Memory B cell (primary cell): ENCODE measurements at places on chromosomes 3 and 15.

DNA sequence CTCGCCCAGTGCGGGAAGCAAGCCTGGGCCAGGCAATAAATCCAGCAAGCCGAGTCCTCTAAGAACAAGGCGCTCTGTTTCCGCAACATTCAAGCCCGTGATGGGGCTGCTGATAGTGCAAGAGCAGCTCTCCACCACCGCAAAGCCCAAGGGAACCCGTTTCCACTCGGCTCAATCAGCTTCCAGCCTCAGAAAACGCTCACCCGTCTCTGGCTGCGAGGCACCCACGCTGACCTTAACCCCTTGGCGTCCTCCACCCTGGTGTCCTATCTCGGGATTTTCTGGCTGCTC lies 17.8 kb downstream of the SPATA12 start:
- peak overlapping the region; percentile 71 for H3K4me3 ChIP-seq
- H3K36me3 ChIP-seq: no peaks in the 10 kb centered on the region
- peaks cover 36% of the 10 kb centered on the region for H3K27me3 ChIP-seq

- DNase-seq: no peak
- no peak overlapping the region for H3K4me3 ChIP-seq
- H3K36me3 ChIP-seq: no peaks in the 10 kb centered on the region
- H3K27ac ChIP-seq: no peak overlapping the region
- peaks cover 3% of the 10 kb centered on the region for H3K27me3 ChIP-seq
These were observed 323.6 kb upstream of the CTDSPL start for GRCh38 chr3:37537914-37538691.

- no peak overlapping the region for H3K4me3 ChIP-seq
- H3K4me1 ChIP-seq: peaks cover 53% of the 10 kb centered on the region
- DNase-seq: no peak
- H3K27ac ChIP-seq: peak overlapping the region; percentile 26
These were observed 11.9 kb downstream of the ANP32A start for GRCh38 chr15:68808770-68809169.

DNA sequence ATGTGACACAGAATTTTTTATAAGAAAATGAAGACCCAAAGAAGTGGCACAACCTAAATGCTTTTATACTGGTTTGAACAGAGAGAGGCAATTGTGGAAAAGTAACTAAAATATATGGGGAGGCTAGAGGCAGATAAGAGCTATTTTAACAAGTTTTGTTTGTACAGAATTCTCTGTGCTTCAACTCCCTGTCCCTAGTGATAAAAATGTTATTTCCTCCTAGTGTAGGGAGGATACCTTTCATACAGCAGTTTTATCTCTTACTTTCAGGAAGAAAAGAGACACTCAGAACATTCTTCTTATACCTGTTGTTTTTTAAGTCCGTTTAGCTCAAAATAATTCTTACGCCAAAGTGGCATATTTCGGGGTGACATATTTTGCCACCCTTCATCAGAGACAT lies 21.2 kb upstream of the ZNF639 start:
- peaks cover 1% of the 10 kb centered on the region for H3K36me3 ChIP-seq
- peaks cover 2% of the 10 kb centered on the region for H3K4me1 ChIP-seq
- no peak for DNase-seq
- H3K27me3 ChIP-seq: no peaks in the 10 kb centered on the region
- H3K27ac ChIP-seq: no peak overlapping the region

- H3K27me3 ChIP-seq: peaks cover 4% of the 10 kb centered on the region
- H3K27ac ChIP-seq: no peak overlapping the region
- H3K4me3 ChIP-seq: no peak overlapping the region
These were observed 28.8 kb downstream of the ACAA1 start for GRCh38 chr3:38107911-38108648.

DNA sequence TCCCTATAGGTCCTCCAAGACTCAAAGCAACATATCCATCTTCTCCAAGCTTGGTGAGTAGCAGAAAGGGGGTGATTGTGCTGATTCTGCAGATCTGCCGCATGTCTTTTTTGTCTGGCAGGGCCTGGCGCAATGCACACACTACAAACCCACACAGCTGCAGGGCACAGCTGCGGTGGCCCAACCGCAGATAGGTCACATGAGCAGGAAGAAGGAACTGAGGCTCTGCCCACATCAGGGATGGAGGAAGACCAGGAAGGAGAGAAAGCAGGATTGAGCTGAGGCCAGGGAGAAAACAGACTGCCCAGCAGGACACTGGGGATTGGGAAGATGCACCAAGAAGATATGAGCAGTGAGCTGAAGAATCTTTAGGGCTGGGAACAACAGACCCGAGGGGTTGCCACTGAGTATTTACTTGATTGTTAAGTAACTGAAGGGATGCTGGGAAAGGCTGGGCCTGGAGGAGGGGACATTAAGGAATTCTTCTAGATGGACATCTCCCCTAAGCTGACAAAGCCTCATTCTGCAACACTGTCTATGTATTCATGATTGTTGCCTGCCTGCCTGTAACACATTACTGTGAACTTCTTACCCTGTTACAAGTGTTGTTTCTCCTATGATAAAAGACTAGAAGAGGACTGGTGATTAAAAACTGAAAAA lies 126.7 kb downstream of the MYLK start:
- H3K27me3 ChIP-seq: peaks cover 3% of the 10 kb centered on the region
- no peaks in the 10 kb centered on the region for H3K36me3 ChIP-seq
- no peak for DNase-seq
- no peak overlapping the region for H3K4me3 ChIP-seq
- H3K27ac ChIP-seq: no peak overlapping the region

DNA sequence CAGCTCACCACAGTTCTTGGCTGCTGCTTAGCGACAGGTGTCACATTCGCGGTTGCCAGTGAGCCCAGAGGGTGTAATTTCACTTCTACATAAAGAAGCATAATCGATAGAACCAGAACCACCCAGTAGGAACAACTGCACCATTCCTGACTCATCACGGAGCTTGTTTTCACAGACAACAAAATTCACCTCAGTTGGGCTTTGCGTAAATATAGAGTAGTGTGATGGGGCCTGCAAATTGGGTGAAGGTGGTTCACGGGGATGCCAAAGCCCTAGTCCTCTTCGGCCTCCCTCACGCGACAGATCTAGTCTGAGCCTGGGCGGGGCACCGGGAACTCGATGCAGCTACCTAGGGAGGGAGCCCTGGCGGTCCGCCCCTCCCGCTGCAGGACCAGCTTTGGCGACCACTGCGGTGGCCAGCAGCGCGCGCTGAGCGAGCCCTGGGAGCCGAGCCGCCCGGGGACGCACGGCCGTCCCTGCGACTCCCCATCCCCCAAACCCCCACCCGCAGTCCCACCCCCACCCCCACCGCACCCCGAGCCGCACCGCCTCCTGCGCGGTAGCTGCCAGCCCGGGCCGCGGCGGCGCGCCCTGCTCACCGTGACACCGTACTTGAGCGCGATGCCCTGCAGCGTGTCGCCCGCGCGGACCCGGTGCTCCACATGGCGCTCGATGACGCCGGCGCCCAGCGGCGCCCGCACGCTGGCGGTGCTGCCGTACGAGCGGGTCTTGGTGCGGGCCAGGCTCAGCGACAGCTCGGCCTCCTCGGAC lies 519 bp downstream of the LYSMD2 start:
- H3K4me3 ChIP-seq: peak overlapping the region; percentile 88
- peak overlapping the region; percentile 86 for H3K27ac ChIP-seq
- peaks cover 49% of the 10 kb centered on the region for H3K4me1 ChIP-seq

DNA sequence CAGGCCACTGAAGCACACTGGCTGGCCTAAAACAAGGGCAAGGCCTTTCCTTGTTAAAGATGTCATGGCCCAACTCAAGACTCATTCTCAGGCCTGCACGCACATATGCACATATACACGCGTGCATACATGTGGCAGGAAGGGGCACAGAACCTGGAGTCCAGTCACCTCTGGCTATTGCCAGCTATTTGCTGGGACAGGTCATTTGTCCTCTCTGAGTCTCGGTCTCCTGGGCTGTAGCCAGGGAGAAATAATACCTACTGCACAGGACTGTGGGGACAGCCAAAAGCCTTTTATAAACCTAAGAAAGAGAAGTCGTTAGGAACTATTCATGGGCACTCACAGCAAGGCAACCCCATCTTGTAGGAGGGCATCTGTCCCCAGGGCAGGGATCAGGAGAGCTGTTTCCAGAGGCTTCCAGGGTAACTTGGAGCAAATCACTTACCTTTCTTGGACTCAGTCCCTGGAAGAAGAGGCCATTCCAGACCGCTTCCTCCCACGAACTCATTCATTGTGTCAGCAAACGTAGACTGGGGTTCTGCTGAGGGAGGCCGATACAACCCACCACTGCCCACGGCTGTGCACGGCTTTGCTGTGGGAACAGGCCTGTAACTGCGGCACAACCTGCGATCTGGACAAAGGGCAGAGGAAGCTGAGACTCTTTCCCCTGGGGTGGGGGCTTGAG lies 41.1 kb upstream of the RHO start:
- no peak overlapping the region for H3K27ac ChIP-seq
- H3K27me3 ChIP-seq: no peaks in the 10 kb centered on the region
- H3K4me3 ChIP-seq: no peak overlapping the region
- H3K36me3 ChIP-seq: peaks cover 9% of the 10 kb centered on the region

DNA sequence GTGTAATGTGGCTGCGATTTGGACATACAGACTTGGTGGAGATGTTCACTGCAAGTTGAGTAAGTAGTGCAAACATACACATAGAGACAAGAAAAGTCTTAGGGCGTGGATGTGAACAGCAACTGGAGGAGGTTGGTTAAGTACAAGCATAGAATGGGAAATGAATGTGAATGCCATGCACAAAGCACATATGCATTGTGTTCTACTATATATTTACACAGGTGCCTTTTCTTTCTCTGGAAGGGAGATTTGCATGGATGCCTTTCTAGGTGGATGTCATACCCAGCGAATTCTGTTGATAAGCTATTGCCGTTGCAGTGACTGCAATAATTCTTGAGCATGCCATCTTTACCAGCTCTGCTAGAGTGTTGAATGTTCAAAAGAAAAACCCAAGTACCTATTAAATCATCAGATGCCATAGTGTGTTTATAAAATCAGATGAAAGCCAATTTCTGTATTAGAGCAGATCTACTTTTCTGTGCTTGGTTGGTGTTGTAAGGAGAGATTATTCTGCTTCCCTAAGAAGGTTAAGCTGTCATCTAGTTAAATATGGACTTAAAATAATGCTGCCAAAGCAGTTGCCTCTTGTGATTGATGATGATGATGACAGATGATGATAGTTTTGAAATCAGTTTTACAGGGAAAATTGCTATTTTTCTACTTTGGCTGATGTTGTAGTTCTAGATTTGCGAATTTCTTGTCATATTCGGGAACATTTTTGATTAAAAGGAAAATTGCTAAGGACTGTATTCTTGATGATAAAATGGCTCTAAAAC lies 148.4 kb downstream of the CNTN4 start:
- H3K4me1 ChIP-seq: no peaks in the 10 kb centered on the region
- H3K36me3 ChIP-seq: no peaks in the 10 kb centered on the region
- no peaks in the 10 kb centered on the region for H3K27me3 ChIP-seq
- no peak for DNase-seq
- no peak overlapping the region for H3K4me3 ChIP-seq
- no peak overlapping the region for H3K27ac ChIP-seq

- H3K36me3 ChIP-seq: no peaks in the 10 kb centered on the region
- DNase-seq: no peak
- H3K4me3 ChIP-seq: no peak overlapping the region
- no peaks in the 10 kb centered on the region for H3K27me3 ChIP-seq
- no peak overlapping the region for H3K27ac ChIP-seq
These were observed 245.2 kb downstream of the NFKBIZ start for GRCh38 chr3:102094506-102094905.

DNA sequence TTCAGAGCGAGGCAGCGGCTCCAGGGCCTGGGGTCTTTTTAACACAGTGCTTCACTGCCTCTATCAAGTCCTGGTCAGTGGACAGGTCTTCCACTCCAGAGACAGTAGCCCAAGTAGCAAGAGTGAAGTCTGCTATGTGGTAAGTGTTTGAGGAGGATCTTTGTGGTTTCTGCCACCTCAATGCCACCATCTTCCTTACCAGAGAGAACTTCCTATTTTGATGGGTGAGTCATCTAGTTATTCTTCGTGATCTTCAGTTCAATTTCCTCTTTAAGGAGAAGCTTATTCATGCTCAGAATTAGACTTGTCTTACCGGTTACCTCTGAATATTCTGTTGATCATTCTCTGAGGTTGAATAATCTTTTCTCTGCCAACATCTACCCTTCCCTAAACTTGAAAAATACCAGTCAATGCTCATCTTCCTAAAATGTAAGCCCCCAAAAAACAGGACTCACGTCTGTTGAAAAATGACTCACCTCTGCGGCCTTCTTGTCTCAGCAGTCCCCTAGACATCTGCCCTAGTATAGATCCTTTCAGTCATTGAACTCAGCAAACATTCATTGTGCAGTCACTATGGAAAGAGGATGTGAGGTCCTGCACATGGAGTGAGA lies 32.2 kb upstream of the BCL6 start:
- H3K4me3 ChIP-seq: peak overlapping the region; percentile 3
- H3K4me1 ChIP-seq: peaks cover 23% of the 10 kb centered on the region
- H3K27ac ChIP-seq: peak overlapping the region; percentile 72
- DNase-seq: peak; percentile 41
- peaks cover 4% of the 10 kb centered on the region for H3K27me3 ChIP-seq
- H3K36me3 ChIP-seq: no peaks in the 10 kb centered on the region

GRCh38 chr15:89823836-89824606 lies 9.4 kb upstream of the ANPEP start:
- no peaks in the 10 kb centered on the region for H3K36me3 ChIP-seq
- no peak overlapping the region for H3K27ac ChIP-seq
- peaks cover 16% of the 10 kb centered on the region for H3K27me3 ChIP-seq
- no peak for DNase-seq
- H3K4me3 ChIP-seq: no peak overlapping the region

GRCh38 chr3:178079966-178080365 lies 456.3 kb upstream of the KCNMB2 start:
- H3K4me1 ChIP-seq: peaks cover 3% of the 10 kb centered on the region
- peaks cover 9% of the 10 kb centered on the region for H3K27me3 ChIP-seq
- no peak overlapping the region for H3K4me3 ChIP-seq
- no peaks in the 10 kb centered on the region for H3K36me3 ChIP-seq

GRCh38 chr15:62104846-62105245 lies 38.1 kb downstream of the C2CD4A start:
- peaks cover 12% of the 10 kb centered on the region for H3K27me3 ChIP-seq
- H3K27ac ChIP-seq: no peak overlapping the region
- H3K4me3 ChIP-seq: no peak overlapping the region
- no peak for DNase-seq
- H3K36me3 ChIP-seq: no peaks in the 10 kb centered on the region
- H3K4me1 ChIP-seq: no peaks in the 10 kb centered on the region

DNA sequence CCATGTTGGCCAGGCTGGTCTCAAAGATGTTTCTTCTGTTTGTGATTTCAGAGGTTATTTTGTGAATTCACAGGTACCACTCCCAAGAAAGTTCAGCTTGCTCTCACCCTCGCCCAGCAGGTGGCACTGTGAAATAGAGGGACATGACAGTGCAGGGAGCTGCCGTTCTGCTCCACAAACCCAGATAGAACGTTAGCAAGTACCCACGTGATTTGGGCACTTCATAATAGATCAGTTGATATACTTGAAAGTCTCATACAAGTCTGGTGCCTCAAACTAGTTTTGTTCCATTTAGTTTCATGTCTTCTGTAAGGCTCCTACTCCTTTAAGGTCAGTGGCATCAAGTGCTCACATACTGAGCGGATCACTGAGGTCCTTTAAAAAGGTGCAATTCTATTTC lies 45.5 kb downstream of the FILIP1L start:
- H3K4me1 ChIP-seq: peaks cover 24% of the 10 kb centered on the region
- peak; percentile 69 for DNase-seq
- H3K27me3 ChIP-seq: no peaks in the 10 kb centered on the region
- no peak overlapping the region for H3K4me3 ChIP-seq
